Stimulated activated CD8-positive, alpha-beta memory T cell treated with anti-CD3 and anti-CD28 coated beads, Interleukin-7, amount 100 ng/mL, for 1 hour (primary cell): ENCODE measurements at places on chromosomes 12 and 14.

DNA sequence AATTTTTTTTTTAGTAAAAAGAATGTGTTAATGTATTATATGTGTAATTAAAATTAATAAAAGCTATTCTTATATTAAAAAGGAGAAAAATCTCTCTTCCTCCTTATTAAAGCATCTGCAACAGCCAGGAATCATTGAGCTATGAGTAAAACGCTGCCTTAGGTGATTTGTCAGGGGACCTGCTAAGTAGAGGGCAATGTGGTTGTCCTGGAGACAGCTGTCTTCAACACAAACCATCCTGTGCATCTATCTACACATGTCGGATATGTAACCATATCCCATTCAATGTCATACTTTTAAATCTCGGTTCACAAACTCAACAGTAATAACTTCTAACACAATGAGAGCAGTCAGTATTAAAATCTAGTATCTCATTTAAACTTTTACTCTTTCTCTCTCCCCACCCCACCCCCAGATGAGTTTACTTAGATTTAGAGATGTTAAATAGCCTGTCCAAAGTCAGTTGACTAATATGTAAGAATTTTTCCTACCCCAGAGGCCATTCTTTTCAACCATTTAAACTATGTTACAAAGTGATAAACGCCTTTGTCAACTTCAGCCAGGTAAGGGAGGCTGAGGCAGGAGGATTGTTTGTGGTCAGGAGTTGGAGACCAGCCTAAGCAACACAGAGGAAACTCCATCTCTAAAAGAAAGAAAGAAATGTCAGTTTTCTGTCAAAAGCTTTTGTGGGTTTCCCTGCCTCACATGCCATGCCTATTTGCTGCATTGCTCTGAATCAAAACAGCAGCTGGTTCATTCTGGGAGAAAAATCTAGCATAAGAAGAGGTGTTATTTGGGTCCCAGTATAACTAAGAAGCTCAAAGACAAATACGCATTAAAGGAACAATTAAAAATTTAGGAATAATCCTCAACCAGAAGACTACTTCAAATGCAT is 413.7 kb upstream of the CCDC196 start:
- no peak for DNase-seq

- no peak for DNase-seq
Observed at GRCh38 chr14:69054030-69054429, 74.9 kb upstream of the ACTN1 start.

- DNase-seq: no peak
Observed at GRCh38 chr12:26878661-26879119, 45.7 kb upstream of the ITPR2 start.

DNA sequence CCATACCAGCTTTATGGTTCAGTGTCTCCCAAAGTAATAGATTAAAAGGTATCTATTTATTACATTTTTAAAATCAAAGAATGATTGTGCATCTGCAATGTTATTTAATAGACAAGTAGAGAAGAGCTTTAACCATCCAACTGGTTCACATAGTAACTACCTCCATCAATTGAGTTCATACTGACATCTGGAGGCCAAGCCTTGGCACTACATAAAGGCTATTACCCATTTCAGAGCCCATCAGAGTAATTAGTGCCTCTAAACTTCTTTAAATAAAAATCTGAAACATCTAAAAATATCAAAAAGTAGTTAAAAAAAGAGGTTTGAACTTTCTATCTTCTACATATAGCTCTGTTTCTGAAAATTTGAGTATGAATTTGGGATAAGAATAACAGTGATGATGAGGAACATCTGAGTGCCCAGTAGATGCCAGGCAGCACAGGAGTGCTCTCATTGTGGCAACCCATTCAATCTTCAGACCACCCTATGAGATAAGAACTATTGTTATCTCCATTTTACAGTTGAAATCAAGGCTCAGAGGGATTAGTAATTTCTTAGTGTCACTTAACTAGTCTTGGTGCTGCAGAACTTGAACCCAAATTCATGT is 132.9 kb upstream of the DAAM1 start:
- DNase-seq: no peak

DNA sequence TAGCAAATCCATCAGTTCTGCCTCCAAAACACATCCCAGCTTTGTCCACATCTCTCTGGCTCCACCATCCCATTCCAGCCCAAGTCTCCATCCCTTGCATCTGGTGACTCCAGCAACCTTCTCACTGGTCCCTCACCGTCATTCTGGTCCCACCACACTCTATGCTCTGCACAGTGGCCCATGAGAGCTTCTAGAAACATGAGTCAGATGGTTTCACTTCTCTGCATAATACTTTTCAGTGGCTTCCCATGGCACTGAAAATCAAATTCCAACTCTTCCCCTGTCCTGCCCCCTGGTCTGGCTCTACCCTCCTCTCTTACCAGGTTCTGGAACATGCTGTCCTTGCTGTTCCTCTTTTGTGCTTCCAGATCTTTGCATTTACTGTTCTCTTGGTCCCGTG is 17.2 kb upstream of the C12orf76 start:
- DNase-seq: no peak

GRCh38 chr12:124898200-124898922 is 16.1 kb downstream of the UBC start:
- no peak for DNase-seq

GRCh38 chr14:68365228-68365627 is 427.6 kb downstream of the ZFP36L1 start:
- no peak for DNase-seq

- no peak for DNase-seq
Observed at GRCh38 chr12:62866451-62867082, 68.4 kb downstream of the PPM1H start.

DNA sequence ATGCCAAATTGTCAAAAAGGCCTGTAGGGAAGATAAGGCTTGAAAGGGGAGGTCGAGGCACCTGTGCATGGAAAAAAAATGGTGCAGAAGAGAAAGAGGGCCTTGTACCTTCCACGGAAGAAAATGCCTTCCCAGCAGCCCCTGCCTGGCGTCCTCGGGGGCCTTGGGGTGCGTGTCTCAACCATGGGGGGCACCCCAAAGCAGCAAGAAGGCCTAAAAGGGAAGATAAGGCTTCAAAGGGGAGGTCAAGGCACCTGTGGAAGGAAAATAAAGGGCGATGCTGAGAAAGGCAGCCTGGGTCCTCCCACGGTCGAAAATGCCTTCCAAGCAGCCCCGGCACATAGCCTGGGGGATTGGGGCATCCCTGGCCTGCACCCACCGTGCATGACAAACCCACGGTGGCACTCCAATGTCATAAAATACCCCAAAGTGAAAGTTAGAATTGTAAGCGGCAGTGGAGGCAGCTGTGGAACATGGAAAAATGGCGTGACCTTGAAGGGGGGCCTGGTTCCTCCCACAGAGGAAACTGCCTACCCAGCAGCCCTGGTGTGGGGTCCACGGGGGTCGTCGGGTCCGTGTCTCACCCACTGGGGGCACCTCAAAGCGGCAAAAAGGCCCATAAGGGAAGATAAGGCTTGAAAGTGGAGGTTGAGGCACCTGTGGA is 275.0 kb downstream of the ALG10 start:
- DNase-seq: no peak

DNA sequence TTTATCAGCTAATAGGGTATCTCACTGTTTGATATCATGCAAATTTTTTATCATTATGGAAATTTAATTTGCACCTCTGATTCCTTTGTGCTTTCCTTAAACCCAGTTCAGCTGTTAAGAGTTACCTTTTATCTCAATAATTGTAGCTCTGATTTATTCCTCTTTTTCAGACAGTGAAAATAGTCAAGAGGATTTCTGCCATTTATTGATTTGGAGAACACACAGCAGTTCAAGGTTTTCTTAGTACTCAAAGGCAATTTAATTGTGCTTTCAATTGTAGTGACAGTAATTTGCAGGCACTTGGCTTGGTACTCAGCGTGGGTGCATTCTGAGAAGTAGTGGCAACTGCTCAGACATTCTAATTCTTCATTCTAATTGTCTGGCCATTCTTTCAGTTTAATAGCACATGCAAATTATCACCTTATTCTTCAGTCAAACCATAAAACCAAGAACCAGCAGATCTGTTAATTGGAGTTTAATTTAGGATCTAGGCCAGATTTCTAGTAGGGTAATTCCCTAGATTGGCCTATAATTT is 709.3 kb downstream of the RPS29 start:
- DNase-seq: no peak
